Liver (tissue), 10 donors: ENCODE measurements at places on chromosomes 11 and 22. TPM values are rescaled to one million over a fixed set of nuclear protein-coding genes. Genes with fewer than 3 reads are reported as not detected.

RAB38 gene
- polyA plus RNA-seq: 0.37 TPM

DHCR7 gene
- 56.9 TPM for polyA plus RNA-seq

SPA17 gene
- polyA plus RNA-seq: 0.47 TPM

FGF3 gene
- polyA plus RNA-seq: not detected
